ENCODE measurements at places on chromosomes 2 and 18. TPM values are rescaled to one million over a fixed set of nuclear protein-coding genes. Genes with fewer than 3 reads are reported as not detected.

The ALLC gene
- total RNA-seq: not detected

The CPO gene
- not detected for total RNA-seq

The TRAF3IP1 gene
- total RNA-seq: 5.4 TPM

The EMX1 gene
- 0.33 TPM for total RNA-seq

The GULP1 gene
- 24.7 TPM for total RNA-seq

The RAX gene
- not detected for total RNA-seq

The ANO7 gene
- 1.6 TPM for total RNA-seq

The ZBTB7C gene
- 2.3 TPM for total RNA-seq

The DPP10 gene
- 11.2 TPM for total RNA-seq

The GALNT14 gene
- total RNA-seq: 6.7 TPM

Measured in body of pancreas (tissue), 4 donors.